ENCODE measurements at places on chromosomes 1 and 21.

- DNase-seq = no peak
Observed at GRCh38 chr21:46608672-46609111, 3.8 kb upstream of the S100B start.

DNA sequence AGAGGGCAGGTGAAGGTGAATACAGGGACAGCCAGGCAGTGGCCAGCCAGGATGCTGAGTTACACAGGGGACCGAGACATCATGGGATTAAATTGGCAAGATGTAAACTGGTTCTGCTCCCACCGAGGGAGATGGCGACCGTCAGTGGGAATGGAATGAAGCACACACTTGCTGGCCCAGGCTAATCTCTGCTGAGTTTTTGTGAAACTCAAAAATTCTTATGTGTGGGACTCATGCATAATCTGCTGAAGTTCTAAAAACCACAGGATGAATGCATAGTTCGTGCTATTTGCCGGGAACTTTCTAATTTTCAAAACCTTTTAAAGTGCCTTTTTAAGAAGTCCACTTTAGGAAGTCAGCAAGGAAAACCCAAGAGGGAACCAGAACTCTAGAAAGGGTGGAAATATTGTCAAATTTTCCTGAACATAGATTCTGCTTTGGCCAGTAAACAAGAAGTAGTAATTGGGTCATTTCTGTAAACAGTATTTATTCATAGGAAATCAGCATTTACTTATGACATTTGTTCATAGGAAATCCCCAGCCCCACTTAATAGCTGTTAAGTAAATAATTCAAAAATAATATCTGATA, 85.4 kb upstream of the ROR1 start:
- no peak for DNase-seq

DNA sequence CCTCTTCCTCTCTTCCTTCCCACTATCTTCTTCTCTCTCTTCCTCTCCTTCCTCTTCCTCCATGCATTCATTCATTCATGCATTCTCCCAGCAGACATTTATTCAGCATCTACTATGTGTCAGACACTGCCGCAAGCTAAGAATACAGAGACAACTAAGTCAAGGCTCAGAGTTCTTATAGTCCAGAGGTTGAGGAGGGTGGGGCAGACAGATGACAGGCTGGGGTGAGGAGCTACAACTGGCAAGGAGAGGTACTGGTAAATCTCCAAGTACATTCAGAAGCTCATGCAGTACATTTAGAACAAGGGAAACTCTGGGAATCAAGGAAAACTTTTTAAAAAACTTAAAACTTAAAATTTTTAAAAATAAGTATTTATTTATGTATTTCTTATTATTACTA, 56.4 kb upstream of the FMOD start:
- DNase-seq = no peak

GRCh38 chr1:85504417-85504816, 39.5 kb upstream of the DDAH1 start:
- DNase-seq = no peak

DNA sequence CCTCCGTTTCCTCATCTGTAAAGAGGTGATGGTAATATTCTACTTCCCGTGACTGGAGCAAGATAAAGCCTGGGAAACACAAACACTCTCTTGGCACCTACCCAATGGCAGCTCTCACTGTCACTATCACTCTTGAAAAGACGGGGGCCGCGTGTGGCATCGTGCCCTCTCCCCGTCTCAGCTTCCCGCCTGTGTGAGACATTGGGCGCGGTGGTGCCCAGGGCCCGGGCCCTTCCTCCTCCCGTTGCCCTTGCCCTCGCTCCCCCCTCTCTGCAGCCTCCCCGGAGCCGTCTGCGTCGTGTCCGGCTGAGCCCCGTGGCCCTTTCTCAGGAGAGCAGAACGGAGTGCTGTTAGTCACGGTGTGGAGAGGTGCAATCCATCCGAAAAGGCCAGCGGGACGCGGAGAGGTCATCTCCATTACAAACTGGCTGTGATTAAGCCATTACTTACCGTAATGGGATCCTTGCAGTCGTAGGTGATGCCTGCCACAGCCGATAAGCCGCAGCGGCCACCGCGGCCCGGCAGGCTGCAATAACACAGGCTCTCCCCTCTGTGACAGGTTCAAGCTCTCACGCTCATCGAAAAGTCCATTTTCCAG, 156.4 kb upstream of the ZC3H12A start:
- DNase-seq = no peak

DNA sequence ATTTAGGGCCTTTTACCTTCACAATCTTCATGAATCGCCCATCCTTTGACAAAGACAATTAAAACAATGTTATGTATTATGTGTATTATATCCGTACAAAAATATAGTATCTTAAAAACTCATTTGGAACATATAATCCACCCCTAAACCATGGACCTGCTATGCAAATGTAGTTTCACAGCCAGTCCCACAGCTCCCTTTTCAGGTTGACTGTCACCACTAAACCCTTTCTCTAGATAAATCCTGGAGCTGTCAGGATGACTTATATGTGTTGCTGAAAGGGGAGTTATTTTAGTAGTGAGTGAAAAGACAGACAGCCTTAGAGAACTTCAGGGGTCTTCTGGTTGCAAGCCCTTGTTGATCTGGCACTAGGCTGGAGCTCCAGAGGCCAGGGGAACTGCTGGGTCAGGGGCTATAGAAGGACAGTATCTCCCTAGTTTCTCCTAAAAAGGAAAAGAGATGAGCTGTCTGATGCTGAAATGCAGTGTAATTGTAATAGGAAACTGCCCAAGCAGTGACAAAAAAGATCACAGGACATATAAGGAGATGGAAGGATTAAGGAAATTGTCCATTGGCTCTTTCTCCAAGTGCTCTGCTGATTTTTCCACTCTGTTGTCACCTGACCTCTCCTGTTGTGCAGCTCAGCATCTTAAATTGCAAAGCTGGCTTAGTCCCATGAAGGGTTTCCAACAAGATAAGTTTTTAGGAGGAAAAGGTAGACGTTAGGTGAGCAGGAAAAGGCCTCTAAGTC, 127.7 kb downstream of the S1PR1 start:
- no peak for DNase-seq

DNA sequence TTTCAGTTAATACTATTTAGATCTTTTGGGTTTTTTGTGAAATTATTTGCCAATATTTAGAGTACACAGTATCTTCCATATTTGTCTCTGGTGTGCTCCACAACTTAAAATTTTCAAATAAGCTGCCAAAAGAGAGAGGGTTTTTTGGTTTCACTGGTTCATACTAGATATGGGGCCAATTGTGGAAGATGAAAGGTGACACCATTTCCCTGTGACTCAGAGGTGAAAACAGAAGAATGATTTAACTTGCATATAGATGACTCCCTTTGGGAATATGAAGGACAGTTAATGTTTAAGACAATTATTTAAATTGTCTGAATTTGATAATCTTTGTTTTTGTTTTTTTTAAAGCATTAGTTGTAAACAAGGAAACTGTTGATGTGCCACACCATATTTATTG, 37.5 kb downstream of the IVNS1ABP start:
- DNase-seq = no peak

GRCh38 chr1:223114871-223115270, 28.2 kb downstream of the TLR5 start:
- no peak for DNase-seq

- no peak for DNase-seq
Observed at GRCh38 chr1:66489151-66489550, 44.8 kb upstream of the SGIP1 start.

DNA sequence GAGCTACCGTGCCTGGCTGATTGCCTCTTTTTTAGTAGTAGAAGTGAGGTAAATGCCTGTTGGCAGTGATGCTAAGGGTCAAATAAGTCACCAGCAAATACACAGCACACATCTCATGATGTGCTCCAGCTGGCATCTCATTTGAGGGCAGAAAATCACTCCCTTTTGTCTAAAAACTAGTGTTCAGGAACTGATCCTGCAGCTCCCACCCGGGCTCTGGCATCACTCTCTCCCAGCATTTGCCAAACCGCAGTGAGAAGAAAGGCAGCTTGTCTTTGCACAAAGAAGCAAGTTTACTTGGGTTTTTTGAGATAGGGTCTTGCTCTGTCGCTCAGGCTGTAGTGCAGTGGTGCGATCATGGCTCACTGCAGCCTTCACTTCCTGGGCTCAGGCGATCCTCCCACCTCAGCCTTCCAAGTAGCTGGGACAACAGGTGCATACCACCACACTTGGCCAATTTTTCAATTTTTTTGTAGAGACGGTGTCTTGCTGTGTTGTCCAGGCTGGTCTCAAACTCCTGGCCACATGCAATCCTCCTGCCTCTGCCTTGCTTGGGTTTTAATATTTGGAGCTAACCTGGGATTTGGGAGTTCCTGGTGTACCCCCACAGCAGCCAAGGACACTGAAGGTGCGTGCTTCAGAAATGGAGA, 4.1 kb downstream of the RBP7 start:
- DNase-seq = no peak

DNA sequence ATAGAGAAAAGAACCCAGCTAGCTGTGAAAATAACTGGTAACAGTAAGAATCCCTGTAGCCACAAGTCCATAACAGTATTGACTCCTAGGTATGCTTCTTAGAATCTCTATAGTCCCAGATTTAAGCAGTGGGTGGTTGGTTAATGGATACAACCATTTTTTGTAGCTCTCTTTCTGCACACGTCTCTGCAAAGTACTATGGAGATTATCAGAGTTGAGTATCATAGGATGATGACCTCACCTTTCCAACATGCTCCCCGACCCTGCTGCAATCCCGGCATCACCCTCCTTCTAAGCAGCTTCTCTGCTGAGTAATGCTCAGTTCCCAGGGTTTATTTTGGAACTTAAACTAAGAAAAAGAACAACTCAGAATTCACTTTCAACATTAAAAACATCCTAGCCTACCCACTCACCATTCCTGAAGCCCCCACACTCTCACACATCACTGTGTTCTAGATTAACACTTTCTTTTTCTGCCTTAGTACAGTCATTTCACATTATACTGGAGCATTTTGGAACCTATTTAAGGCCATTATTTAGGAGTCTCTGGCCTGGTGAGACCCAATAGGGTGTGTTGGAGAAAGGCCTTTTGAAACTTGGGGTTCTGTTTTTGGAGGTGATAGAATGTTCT, 2.7 kb downstream of the MLLT11 start:
- no peak for DNase-seq

DNA sequence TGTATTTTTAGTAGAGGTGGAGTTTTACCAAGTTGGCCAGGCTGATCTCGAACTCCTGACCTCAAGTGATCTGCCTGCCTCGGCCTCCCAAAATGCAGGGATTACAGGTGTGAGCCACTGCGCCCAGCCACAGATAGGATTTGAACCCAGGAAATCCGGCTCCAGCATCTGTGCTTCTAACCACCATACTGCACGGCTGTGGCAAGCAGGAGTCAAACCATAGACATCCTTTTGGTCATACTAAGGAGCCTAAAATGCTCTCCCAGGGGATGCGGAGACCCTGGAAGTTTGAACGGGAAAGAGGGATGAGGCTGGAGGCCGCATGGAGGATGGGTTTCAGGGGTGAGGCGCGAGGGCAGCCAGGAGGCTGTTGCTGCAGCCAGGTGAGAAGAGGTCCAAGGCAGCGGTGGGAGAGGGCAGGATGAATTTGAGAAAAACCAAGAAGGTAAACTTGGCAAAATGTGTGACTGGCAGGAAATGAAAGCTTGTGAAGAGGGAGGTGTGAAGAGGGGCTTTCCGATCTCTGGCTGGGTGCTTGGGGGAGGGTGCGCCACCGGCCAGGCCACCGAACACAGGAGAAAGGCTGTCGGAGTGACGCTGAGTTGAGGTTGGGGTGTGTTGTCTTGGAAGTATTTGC, 24.0 kb upstream of the CDK18 start:
- no peak for DNase-seq

DNA sequence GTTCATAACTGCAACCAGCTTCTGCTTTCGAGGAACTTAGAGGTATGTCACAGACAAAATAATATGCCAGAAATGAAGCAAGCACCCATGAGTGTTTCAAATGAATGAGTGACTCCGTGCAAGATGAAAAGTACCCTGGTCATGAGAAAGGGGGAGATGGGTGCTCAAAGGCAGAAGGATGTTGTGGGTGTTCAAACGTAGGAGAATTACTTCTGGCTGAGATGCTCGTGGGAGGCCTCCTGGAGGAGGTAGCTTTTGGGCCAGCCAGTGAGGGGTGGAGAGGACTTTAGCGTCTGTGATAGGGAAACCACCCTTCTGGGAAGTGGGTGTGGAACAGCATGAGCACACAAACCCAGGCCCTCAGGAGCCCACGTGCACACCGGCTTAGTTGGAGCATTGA, 113.8 kb downstream of the SYF2 start:
- no peak for DNase-seq

DNA sequence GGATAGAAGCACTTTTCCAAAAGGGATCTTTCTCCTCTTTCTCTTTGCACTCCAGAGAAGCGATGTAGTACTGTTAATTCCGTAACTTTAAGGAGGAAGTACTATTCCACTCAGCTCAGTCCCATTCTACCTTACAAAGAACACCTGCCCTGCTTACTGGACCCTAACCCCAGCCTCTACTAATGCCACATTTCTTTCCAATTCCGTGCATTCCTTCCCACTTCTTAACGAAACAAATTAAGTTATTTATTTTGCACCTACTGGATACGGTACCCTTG, 511 bp downstream of the NDC1 start:
- DNase-seq = no peak

DNA sequence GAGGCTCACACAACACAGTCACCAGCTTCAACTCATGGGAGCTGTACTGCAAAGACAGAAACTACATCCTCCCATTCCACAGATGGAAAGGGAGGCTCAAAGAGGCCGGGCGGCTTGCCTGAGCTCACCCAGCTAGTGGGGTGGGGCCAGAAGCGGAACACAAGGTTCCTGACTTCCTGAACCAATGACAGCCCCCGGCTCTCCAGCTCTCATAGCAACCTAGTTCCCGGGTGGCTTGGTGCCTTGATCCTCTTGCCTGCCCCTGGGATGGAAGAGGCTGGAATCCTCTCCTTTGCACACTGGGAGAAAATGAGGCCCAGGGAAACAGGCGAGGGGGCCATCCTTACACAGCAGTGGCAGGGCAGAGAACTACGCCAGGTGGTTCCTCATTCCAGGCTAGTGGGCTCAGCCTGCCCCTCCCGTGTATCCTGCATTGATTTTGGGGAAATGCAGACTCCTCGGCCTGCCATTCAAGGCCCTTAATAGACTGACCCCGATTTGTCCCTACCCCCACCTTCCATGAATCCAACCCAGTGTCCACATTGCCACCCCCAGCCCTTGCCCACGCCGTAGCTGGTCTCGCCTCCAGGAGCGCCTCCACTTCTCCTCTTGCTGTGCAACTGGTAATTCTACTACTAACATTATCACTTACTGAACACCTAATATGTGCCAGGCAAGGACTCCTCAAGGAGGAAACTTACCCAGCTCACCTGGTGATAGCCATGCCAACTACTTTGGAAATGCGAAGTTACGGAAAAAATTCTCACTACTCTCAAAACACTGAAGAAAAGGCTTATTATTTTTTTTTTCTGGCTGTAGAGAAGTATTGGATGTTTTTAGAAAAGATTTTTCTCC, 5.0 kb downstream of the RAP1GAP start:
- DNase-seq = no peak

All from activated CD4-positive, alpha-beta T cell treated with anti-CD3 and anti-CD28 coated beads for 1 hour (primary cell).